CD4-positive, alpha-beta T cell treated with Interleukin-21 for 1 hour (primary cell): ENCODE measurements at places on chromosomes 7 and 10.

- DNase-seq, result peak; percentile 84
Observed at GRCh38 chr7:35906191-35906908, 105.5 kb downstream of the SEPTIN7 start.

- DNase-seq, result no peak
Observed at GRCh38 chr7:88037050-88037449, 103.0 kb downstream of the ADAM22 start.

DNA sequence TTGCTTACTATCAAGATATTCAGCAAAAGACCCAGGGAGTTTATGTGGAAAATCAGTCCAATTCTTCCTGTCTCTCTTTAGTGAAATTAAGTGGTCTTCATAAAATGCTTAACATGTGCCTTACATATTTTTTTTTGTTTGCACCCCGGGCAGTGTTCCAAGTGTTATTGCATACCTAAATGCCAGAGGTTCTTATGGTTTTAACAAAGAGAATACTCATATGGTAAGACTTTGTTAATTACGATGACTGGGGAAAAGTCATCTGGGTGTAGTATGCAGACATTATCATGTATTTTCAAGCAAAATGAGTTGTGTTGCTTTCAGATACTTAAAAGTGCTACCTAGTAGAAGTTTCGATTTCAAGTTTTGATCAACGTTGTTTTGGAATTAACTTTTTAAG lies 82.6 kb downstream of the PRKG1 start:
- no peak for DNase-seq

DNA sequence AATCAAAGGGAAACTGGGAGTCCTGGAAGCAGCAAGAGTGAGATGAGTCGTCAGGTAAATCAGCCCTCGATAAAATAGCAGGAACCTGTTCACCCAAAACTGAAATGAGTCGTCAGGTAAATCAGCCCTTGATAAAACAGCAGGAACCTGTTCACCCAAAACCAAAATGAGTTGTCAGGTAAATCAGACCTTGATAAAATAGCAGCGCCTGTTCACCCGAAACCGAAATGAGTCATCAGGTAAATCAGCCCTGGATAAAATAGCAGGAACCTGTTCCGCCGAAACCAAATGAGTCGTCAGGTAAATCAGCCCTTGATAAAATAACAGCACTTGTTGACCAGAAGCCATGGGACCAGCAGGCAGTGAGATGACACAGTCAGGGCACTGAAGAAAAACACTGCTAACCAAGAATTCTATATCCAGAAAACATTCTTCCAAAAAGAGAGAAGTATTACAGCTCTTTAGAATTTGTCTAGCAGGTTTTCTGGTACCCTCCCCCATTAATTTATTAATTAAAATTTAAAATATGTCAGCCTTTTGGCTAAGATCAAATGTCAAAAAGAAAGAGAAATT lies 3.4 kb upstream of the CYP2E1 start:
- DNase-seq, result no peak

DNA sequence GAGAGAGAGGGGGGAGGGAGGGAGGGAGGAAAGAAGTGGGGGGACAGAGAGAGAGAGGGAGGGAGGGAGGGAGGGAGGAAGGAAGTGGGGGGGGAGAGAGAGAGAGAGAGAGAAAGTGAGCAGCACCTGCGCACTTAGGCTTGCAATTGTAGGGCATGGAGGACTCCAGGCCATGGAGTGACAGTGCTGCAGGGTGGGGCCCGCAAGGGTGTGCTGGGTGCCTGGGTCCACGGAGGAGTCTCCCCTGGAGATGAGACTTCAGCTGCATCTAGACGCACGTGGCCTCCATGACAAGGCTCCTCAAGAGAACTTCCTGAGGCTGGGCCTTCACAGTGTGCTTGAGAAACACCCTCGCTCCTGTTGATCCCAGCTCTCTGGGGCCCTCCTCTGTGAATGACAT lies 44.5 kb downstream of the CLRN3 start:
- DNase-seq, result no peak

- no peak for DNase-seq
Observed at GRCh38 chr7:118648002-118648401, 423.5 kb downstream of the ANKRD7 start.

DNA sequence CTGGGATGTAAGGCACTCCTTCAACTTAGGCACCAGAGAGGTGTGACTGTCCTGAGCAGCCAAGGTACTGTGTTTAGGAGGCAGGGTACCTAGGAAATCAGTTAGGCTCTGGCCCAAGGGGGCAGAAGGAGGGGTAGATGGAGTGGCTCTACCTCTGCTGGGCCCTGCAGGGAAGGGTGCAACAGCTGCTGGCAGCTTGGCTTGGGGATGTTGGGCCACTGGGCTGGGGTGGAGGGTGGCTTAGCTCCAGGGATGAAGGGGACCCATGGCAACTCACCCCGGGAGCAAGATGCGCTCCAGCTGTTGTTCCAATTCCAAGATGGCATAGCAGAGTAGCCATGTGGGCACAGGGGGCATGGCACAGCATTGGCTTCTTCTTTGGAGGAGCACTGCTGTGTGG lies 42.1 kb downstream of the NEURL1 start:
- no peak for DNase-seq

DNA sequence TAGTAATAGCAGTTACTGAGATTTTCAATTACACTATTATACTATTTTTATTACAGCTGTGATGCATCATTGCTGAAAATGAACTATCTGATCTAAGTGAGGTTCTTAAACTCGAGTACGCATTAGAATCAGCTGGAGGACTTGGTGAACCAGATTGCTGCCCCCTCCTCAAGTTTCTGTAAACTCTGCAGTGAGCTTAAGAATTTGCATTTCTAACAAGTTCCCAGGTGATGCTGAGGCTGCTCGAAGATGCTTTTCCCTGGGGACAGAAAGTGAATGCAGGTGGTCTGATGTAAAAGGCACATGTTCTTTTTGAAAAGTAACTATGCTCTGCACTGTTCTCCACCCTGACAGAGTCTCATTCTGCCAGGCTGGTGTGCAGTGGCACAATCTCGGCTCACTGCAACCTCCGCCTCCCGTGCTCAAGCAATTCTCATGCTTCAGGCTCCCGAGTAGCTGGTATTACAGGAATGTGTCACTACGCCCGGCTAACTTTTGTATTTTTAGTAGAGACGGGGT lies 12.5 kb downstream of the RNF133 start:
- no peak for DNase-seq

DNA sequence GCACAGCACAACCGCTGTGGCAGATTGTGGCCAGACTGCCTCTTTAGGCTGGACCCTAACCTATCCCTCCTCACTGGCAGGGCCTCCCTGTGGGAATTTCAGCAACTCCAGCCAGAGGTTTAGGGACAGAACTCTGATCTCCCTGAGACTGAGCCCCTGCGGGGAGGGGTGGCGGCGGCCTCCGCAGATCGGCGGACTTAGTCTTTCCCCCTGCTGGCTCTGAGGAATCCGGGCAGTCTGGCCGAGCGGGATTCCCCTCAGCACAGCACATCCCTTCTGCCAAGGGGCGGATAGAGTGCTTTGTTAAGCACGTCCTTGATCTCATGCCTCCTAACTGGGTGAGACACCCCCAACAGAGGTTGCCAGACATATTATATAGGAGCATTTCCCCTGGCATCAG lies 224.2 kb upstream of the NPY start:
- no peak for DNase-seq

- DNase-seq, result no peak
Observed at GRCh38 chr7:69932034-69932628, 333.9 kb downstream of the AUTS2 start.

DNA sequence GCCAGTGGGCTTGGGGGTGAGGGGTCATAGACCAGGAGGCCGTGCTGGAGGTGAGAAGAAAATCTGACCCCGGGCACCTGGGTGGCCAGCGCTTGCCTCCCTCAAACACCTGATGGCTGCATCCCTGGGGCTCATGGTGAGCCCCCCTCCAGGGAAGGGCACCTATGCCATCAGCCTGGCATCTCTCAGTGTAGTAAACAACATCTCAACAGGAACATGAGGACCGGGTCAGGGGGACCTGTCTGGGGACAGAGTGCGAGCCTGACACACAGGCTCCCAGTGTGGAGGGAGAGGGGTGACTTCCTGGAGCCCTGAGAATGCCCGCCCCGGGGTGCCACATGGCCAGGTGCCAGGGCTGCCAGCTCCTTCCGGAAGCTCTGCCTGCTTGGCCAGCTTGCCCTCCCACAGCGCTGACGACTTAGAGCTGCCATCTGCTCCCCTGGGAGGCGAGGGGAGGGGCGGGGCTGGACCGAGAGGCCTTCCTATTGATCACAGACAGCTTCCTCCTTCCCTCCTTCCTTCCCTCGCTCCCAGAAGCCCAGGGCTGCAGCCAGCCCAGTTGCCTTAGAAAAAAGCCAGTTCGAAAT lies 12.3 kb downstream of the STX1A start:
- DNase-seq, result peak; percentile 14
